ENCODE measurements at places on chromosomes 6 and 20. TPM values are rescaled to one million over a fixed set of nuclear protein-coding genes. Genes with fewer than 3 reads are reported as not detected.
A peak's percentile ranks its signal among the peaks of the same experiment; 100 is the strongest.

DNA sequence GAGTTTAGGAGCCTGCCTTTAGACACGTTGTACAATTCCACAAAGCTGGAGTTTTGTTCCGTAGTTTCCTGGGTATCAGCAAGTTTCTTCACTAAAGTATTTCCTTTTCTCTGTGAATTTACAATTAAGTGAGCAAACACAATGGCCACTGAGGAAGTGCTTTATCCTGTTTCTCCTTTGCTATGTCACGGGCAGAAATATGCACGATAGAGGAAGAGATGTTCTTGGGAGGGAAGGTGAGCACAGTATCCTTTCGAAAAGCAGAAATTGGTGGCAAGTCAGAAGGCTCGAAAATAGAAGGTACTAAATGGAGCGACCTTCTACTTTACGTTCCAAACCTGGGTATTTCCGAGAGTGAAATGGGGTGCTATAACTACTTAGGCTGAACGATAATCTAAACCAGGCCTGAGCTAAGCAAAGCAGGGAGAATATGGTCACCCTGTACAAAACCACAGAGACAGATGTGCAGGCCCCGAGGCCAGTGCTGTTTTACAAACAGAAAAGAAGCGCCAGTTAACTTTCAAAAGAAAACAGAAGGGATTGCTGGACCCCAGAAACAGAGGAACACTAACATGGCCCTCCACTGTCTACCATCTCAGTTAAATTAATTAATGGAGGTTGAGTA is 259.6 kb downstream of the TBC1D7 start:
- no peak for DNase-seq

GRCh38 chr6:67165606-67166005 is 1458.6 kb upstream of the EYS start:
- DNase-seq: no peak

GRCh38 chr20:49140834-49141233 is 47.3 kb downstream of the STAU1 start:
- no peak for DNase-seq

GRCh38 chr6:4459996-4460395 is 316.2 kb upstream of the CDYL start:
- DNase-seq: no peak

GRCh38 chr6:163753430-163753829 is 338.9 kb downstream of the QKI start:
- DNase-seq: no peak

- no peak for DNase-seq
Measured at GRCh38 chr6:63643862-63644261, 8.3 kb downstream of the PHF3 start.

- DNase-seq: no peak
Measured at GRCh38 chr6:69128411-69128810, 493.3 kb downstream of the ADGRB3 start.

GRCh38 chr6:99252421-99252820 is 97.1 kb downstream of the FAXC start:
- DNase-seq: no peak

GRCh38 chr6:10630178-10630577 is 64.2 kb downstream of the C6orf52 start:
- no peak for DNase-seq

GRCh38 chr20:37534401-37535157 is 6.9 kb upstream of the BLCAP start:
- peak; percentile 44 for DNase-seq

- DNase-seq: no peak
Measured at GRCh38 chr6:134666125-134666524, 283.8 kb downstream of the ALDH8A1 start.

DNA sequence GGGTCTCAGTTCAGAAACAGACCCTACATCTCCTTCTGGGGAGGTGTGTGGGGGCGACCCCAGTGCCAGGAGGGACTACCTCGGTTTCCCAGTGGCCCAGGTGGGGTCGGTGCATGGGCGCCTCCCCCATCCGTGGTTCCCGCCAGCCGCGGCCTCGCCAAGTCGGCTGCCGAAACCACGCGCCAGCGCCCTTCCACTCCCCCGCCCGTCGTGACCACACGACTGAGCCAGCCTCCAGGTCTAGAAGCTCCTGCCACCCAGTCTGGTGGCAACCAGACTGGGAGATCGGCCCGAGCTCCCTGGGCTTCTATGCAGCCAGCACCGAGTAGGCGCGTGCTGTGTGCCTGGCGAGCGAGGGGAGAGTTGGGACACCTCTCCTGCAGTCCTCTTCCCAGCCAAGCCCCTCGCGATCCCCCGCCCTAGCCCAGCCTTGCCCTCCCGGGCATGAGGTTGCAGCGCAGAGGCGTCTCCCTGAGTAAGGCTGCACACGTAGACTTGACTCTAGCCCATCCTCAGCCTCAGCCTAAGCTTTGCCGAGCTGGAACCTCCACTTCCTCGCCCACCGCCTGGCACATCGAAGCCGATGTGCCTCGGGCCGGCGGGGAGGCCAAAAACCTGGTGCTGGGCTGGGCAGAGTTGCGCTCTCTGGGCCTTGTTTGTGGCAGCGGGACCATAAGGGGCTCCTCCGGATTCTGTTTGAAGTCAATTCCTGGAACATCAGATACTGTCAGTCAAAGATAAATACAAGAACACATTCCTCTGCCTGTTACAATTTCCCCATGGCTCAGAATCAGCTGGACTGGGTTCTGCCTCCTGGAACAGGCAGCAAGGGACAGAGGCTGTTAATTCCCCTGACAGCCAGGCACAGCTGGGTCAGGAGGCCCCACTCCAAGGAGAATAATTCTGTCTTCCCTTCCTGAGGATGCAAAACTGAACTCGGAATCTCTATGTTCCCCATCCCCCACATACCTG is 1.5 kb upstream of the CPNE5 start:
- DNase-seq: no peak

DNA sequence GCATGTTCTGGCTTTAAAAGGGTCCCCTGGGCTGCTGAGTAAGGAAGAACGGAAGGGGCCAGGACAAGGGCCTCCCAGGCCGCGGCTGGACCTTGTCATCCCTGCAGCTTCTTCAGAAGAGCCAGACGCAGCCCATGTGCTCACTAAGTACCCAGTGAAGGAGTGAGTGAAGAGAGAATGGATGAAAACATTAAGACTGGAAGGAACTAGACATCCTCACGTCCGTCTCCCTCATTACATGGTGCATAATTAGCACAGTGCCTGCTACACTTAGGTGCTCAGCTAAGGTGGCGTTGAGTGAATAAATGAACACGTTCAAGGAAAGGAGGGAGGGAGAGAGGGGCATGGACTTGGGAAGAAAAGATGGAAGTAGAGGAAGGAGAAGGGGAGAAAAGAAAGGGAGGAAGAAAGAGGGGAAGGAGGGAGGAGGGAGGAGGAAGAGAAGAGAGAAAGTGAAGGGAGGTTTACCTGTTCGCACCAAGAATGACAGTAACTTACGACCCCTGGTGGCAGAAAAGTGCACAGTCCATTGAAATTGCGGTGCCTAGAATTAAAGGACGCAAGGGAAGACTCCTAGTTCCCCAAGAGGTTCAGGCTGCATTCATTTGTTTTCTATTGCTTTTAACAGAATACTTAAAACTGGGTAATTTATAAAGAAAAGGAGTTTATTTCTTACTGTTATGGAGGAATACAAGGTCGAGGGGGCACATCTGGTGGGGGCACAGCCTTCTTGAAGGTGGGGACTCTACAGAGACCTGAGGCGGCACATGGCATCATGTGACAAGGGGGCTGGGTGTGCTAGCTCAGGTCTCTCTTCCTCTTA is 8.0 kb downstream of the TP53RK start:
- peak; percentile 35 for DNase-seq

GRCh38 chr6:168071620-168072019 is 7.4 kb downstream of the FRMD1 start:
- DNase-seq: no peak

- DNase-seq: no peak
Measured at GRCh38 chr20:52676283-52676995, 295.7 kb upstream of the TSHZ2 start.

GRCh38 chr6:147514831-147515230 is 6.3 kb downstream of the SAMD5 start:
- DNase-seq: no peak

GRCh38 chr6:154956771-154957522 is 38.2 kb upstream of the TIAM2 start:
- DNase-seq: no peak

DNA sequence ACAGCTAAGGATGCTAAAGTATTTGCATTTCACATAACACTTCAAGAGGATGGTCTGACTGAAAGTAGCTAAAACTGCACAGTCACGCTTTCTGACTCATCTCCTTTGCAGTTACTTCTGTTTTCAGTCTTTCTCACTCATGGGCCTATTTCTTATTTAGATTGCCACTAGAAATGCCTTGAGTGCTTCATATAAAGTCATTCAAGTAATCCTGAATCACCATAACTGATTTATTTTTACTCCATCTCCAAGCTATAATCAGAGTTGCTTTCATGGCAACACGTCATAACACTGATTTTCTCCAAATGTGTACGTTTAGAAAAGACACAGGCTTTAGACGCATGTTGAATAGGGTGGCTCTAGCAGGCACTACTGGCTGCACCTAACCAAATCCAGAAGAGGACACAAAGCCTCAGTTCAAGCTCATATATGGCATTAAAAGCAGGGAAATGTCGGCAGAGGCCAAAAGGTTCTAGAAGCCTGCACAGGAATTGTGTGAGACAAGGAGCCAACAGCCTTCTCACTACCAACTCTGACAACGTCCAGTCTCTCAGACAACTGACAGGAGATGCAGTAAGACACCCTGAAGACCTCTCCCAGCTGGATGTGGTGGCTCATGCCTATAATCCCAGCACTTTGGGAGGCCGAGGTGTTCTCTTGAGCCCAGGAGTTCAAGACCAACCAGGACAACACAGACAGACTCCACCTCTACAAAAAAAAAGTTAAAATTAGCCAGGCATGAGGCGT is 64.1 kb upstream of the BEND6 start:
- DNase-seq: no peak

DNA sequence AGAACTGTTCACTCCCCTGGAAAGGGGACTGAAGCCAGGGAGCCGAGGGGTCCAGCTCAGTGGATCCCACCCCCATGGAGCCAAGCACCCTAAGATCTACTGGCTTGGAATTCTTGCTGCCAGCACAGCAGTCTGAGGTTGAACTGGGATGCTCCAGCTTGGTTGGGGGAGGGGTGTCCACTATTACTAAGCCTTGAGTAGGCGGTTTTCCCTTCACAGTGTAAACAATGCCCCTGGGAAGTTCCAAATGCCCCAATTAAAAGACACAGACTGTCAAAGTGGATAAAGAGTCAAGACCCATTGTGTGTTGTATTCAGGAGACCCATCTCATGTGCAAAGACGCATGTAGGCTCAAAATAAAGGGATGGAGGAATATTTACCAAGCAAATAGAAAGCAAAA is 150.2 kb downstream of the LPA start:
- no peak for DNase-seq

DNA sequence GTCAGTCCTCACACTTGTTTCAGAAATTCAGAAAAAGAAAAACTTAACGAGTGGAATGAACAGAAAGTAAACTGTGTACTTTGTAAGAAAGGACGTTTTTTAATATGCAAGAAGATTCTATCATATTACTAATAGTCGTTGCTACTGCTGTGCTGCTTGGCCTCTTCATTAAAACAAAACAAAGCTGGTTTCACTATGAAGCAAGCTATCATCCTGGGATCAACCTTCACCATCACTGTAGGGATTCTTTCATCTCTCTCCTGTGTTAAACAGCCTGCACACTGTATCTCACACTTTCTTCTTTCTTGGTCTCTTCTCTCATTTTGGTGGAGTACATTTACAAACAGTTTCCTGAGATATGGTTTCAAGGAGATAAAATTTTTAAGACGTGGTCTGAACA is 284.2 kb downstream of the BTBD9 start:
- no peak for DNase-seq

GRCh38 chr6:55131616-55132015 is 42.7 kb upstream of the HCRTR2 start:
- DNase-seq: no peak

DNA sequence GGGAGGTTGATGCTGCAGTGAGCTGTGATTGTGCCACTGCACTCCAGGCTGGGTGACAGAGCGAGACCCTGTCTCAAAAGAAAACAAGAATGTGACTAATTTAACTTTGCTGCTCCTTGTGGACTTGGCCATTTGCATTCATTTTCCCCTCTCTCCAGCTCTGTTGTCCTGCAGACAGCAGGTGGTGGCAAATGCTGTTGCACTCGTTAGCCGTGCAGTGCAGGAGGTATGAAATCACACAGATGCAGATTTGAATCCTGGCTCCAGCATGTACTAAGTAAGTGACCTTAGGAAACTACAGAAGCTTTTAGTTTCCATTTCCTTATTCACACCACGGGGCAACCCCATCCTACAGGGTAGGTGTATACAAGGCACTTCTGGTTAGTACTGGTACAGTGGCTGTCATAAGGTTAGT is 9.6 kb upstream of the BEND3 start:
- no peak for DNase-seq

- DNase-seq: no peak
Measured at GRCh38 chr6:112502351-112503090, 155.4 kb downstream of the RFPL4B start.

- no peak for DNase-seq
Measured at GRCh38 chr6:2029130-2029794, 216.1 kb downstream of the GMDS start.

GRCh38 chr6:119444642-119445557 is 95.3 kb upstream of the MAN1A1 start:
- DNase-seq: no peak

DNA sequence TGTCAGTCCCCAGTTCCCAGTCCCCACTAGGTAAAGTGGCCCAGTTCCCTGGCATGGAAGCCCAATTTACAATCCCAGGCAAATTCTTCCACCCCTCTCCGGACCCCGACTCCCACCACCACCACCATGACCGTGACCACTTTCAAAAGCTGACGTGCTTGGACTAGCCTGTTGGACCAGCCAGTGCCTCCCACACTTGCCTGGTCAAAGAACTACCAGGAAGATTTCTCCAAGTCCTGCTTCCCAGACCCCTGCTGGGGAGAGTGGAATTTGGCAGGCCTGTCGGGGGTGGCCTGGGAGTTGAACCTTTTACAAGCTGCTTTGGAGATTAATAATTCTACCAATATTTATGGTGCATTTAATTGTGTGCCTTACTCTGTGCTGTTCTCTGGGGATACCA is 1.4 kb upstream of the PTPRT start:
- DNase-seq: no peak

The AGER gene
- total RNA-seq: 2.5 TPM

The PCMT1 gene
- 70.5 TPM for total RNA-seq

The DEFB127 gene
- total RNA-seq: not detected

The COL9A1 gene
- total RNA-seq: not detected

The TINAG gene
- not detected for total RNA-seq

The PDE10A gene
- 1.5 TPM for total RNA-seq

Measured in right lobe of liver (tissue), 6 donors.